ENCODE measurements at places on chromosomes 6 and 20. TPM values are rescaled to one million over a fixed set of nuclear protein-coding genes. Genes with fewer than 3 reads are reported as not detected.

GRCh38 chr6:81997090-81997926 lies 244.8 kb upstream of the TENT5A start:
- H3K4me3 ChIP-seq: no peak overlapping the region
- H3K27me3 ChIP-seq: no peaks in the 10 kb centered on the region
- H3K4me1 ChIP-seq: no peaks in the 10 kb centered on the region
- no peaks in the 10 kb centered on the region for H3K36me3 ChIP-seq

DNA sequence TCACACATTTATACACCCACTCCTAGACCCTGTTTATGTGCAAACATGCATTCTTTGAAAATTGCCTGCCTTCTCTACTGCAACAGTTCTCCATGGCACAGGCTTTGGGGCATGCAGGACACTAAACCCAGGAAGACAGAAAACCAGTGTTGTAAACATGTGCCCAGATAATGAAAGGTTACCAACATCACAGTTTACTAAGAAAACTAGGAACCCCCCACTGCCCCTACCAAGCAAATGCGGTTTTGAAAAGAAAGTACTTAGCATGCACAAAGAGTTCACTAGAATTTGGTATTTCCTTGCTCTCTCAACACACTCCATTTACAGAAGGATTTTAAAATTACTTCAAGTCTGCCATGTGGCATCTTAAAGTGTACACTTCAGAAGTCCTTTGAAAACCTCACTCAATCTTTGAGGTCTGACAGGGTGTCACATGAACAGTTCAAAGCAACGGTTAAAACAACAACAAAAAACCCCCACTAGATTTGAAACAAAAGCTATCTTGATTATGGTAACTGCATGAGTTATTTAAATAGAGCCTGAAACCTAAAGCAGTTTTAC lies 245.0 kb downstream of the GMPR start:
- no peaks in the 10 kb centered on the region for H3K4me1 ChIP-seq
- H3K36me3 ChIP-seq: peaks cover 3% of the 10 kb centered on the region
- H3K4me3 ChIP-seq: no peak overlapping the region
- no peaks in the 10 kb centered on the region for H3K27me3 ChIP-seq
- DNase-seq: no peak

DNA sequence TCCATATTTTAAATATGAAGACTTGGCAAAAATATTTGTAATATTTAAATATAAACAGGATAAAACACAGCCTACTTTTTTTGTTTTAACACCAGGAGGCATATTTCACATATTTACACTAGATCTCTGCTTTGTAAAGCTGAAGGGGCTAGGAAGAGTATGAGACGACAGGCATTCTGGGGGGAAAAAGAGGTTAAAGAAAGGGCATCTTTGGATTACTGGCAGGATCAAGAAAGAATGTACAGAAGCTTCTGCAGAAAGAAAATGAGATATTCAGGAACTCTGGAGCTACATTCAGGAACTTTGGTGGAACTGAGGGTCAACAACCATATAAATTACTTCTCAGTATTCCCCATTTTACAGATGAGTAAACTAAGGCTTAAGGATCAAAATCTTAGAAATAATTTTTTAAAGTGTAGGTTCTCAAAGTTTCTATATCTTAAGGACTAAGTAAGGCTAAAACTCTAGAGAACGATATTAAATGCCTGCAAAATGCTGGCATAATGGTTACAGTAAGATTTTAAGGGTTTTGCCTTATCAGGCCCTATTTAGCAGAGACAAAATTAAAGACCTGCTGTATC lies 156.5 kb downstream of the CDK19 start:
- H3K27me3 ChIP-seq: no peaks in the 10 kb centered on the region
- H3K36me3 ChIP-seq: peaks cover 4% of the 10 kb centered on the region
- H3K27ac ChIP-seq: no peak overlapping the region
- H3K4me3 ChIP-seq: no peak overlapping the region
- no peak for DNase-seq

The SLC17A4 gene
- not detected for total RNA-seq

The KHDRBS2 gene
- 9.2 TPM for total RNA-seq
